Heart right ventricle (tissue), 16 donors: ENCODE measurements at places on chromosomes 4 and X. TPM values are rescaled to one million over a fixed set of nuclear protein-coding genes. Genes with fewer than 3 reads are reported as not detected.

DGAT2L6 gene
- total RNA-seq: not detected

CFAP97 gene
- total RNA-seq: 10.6 TPM

PNMA6A gene
- total RNA-seq: 4.5 TPM

PDE6B gene
- total RNA-seq: 2.5 TPM

DCAF4L1 gene
- total RNA-seq: 0.17 TPM

ABLIM2 gene
- 20.0 TPM for total RNA-seq

ETNPPL gene
- total RNA-seq: 18.4 TPM

SPARCL1 gene
- 435 TPM for total RNA-seq

TMEM156 gene
- not detected for total RNA-seq

MGST2 gene
- total RNA-seq: 115 TPM

HPGD gene
- 1.2 TPM for total RNA-seq

CXorf49 gene
- total RNA-seq: not detected

GDPD2 gene
- not detected for total RNA-seq

ATP2B3 gene
- not detected for total RNA-seq

F9 gene
- not detected for total RNA-seq

PCDH7 gene
- total RNA-seq: 164 TPM

NLRP2B gene
- not detected for total RNA-seq

DNA sequence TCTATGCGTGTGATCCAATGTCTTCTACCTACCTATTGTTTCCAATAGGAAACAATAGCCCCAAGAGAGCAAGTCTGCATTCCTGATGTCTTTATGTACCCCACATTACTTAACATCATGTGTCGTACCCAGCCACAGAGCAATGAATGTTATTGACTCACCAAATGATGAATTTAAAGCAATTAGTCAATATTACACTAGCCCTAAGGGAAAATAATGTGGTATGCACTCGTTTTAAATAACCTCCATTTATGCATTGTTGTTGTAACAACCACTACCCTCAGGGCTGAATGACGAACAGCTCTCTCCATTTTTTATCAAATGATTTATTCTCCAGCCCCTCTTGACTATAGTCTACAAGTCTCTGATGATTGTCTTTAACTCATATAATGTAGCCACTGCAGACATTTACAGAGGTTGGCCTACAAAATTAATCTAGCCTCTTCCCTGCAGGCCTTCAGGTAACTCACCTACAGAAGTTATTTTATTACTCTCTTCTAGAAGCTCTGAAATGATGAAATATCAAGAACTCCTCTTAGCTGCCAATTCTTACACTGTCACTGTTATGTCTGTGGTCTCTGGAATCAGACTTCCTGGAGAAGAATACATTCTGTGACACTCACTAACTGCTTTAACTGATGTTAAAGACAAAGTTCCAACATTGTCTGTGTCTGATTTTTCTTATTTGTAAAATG, 601.7 kb upstream of the GRIA3 start:
- no peak overlapping the region for H3K27ac ChIP-seq
- DNase-seq: no peak
- H3K27me3 ChIP-seq: no peaks in the 10 kb centered on the region
- no peaks in the 10 kb centered on the region for H3K36me3 ChIP-seq

- H3K27me3 ChIP-seq: no peaks in the 10 kb centered on the region
- DNase-seq: no peak
- no peaks in the 10 kb centered on the region for H3K36me3 ChIP-seq
- H3K4me3 ChIP-seq: no peak overlapping the region
- H3K27ac ChIP-seq: no peak overlapping the region
- H3K4me1 ChIP-seq: no peaks in the 10 kb centered on the region
Measured at GRCh38 chrX:32448945-32449344, 762.4 kb downstream of the DMD start.

DNA sequence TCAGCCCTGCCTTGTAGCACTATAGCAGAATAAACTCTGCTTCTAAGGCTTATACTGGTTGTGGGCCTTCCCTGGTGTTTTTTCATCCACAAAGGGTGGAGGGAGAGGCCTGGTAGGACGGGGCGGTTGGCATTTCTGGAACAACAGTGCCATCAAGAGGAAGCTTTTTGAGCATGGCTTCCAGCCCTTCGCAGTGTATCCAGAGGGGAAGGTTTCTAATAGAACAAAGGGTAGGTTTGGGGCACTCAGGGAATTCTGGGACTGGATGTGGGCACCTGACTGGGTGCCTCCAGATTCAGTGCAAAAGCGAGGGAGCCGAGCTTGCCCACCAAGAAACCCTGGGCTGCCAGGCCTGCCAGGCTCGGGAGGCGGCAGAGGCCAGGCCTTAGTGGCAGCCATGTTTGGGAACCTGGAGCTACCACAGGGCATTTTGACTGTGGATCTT, 229.6 kb upstream of the AGTR2 start:
- peak; percentile 51 for DNase-seq
- H3K4me1 ChIP-seq: peaks cover 3% of the 10 kb centered on the region
- H3K36me3 ChIP-seq: no peaks in the 10 kb centered on the region
- H3K4me3 ChIP-seq: no peak overlapping the region

- DNase-seq: peak; percentile 5
- H3K36me3 ChIP-seq: no peaks in the 10 kb centered on the region
- H3K27me3 ChIP-seq: no peaks in the 10 kb centered on the region
- peaks cover 3% of the 10 kb centered on the region for H3K4me1 ChIP-seq
- H3K27ac ChIP-seq: peak overlapping the region; percentile 60
- H3K4me3 ChIP-seq: peak overlapping the region; percentile 54
Measured at GRCh38 chrX:48003367-48003757, 427 bp downstream of the ZNF182 start.

GRCh38 chrX:1164322-1165288, 47.8 kb downstream of the CRLF2 start:
- no peaks in the 10 kb centered on the region for H3K36me3 ChIP-seq
- no peak overlapping the region for H3K4me3 ChIP-seq
- DNase-seq: no peak
- no peaks in the 10 kb centered on the region for H3K4me1 ChIP-seq
- H3K27me3 ChIP-seq: peaks cover 11% of the 10 kb centered on the region
- no peak overlapping the region for H3K27ac ChIP-seq

GRCh38 chrX:20143111-20143510, 1.5 kb upstream of the EIF1AX start:
- DNase-seq: no peak
- no peak overlapping the region for H3K4me3 ChIP-seq
- no peak overlapping the region for H3K27ac ChIP-seq
- no peaks in the 10 kb centered on the region for H3K27me3 ChIP-seq
- H3K4me1 ChIP-seq: peaks cover 19% of the 10 kb centered on the region

DNA sequence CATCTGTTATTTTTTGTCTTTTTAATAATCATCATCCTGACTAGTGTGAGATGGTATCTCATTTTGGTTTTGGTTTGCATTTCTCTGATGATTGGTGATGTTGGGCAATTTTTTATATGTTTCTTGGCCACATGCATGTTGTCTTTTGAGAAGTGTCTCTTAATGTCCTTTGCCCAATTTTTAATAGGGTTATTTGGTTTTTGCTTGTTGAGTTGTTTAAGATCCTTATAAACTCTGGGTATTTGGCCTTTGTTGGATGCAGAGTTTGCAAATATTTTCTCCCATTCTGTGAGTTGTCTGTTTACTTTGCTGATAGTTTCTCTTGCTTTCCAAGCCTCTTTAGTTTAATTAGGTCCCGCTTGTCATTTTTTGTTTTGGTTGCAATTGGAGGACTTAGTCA, 152.1 kb upstream of the MED14 start:
- H3K4me1 ChIP-seq: no peaks in the 10 kb centered on the region
- DNase-seq: no peak
- no peaks in the 10 kb centered on the region for H3K36me3 ChIP-seq
- H3K27me3 ChIP-seq: no peaks in the 10 kb centered on the region
- H3K4me3 ChIP-seq: no peak overlapping the region

DNA sequence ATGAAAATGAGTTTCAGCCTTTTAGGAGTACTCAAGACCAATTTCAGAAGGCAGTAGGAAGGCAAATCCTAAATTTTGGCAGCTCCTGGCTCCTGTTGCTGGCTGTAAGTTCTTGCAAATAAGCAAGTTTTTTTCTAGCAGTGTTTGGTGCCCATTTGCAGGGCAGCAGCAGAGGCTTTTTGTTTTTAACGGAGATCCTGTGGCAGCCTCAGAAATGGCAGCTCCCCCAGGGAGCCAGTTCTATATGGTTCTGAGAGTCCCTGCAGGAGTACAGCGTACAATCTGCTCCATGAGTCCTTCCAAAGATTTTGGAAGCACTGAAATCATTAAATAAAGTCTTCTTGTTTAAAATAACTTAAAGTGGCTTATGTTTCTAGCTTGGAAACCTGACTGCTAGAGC, 171.9 kb downstream of the NDST4 start:
- no peak overlapping the region for H3K4me3 ChIP-seq
- H3K27ac ChIP-seq: no peak overlapping the region
- no peak for DNase-seq
- no peaks in the 10 kb centered on the region for H3K36me3 ChIP-seq
- no peaks in the 10 kb centered on the region for H3K27me3 ChIP-seq

DNA sequence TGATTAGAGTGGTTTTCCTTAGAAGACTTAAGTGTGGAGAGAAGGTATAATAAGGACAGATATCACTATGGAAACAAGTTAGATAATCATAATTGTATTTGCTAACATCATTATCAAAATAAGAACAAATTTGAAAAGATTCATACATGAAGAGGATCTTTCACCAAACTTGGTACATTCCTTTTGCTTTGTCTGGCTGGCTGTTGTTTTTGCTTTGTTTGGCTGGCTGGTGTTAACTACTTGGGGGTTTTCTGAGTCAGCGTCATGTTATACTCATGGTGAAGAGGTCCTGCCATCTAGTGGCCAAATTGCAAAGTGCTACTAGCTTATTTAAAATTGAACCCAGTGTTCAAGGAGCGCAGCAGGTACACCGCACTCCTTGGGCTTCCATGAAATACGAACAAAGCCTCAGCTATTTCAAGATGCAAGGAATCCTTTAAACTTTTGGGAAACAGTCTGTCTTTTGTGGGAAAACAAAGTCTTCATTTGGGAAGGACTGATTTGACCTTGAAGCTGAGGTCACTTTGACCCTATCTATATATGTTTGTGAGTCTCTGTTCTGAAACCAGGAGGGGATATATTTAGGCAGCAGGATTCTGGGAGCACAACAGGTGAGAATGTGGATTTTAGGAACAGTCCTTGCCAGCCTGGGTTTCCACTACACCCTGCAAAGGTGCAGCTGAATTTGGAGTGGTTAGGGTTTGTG, 129.7 kb downstream of the PLS3 start:
- no peaks in the 10 kb centered on the region for H3K4me1 ChIP-seq
- no peak for DNase-seq
- no peaks in the 10 kb centered on the region for H3K27me3 ChIP-seq
- no peak overlapping the region for H3K27ac ChIP-seq
- H3K36me3 ChIP-seq: no peaks in the 10 kb centered on the region

GRCh38 chrX:31440546-31440945, 368.7 kb upstream of the FTHL17 start:
- H3K4me3 ChIP-seq: no peak overlapping the region
- H3K4me1 ChIP-seq: no peaks in the 10 kb centered on the region
- H3K27me3 ChIP-seq: no peaks in the 10 kb centered on the region
- DNase-seq: no peak

DNA sequence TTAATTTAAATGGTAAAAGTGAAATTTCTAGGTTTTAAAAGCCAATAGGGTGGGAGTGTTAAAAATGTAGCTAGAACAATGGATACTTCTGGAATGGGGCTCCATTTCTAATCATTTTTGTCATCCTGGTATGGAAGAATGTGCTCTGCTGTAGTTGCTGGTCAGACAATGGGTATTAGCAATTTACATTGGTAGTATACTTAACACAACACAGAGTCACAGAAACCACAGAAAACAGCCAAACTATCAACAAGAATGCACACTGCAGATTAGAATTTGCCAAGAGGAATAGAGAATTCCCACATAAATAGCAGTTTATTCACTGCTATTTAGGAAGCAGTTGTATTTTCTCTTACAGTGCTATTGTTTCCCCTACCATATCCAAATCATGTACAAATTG, 319.6 kb downstream of the PPP3CA start:
- no peak overlapping the region for H3K27ac ChIP-seq
- no peak overlapping the region for H3K4me3 ChIP-seq
- no peaks in the 10 kb centered on the region for H3K27me3 ChIP-seq
- DNase-seq: no peak
- H3K4me1 ChIP-seq: no peaks in the 10 kb centered on the region

GRCh38 chr4:6728320-6729029, 12.5 kb downstream of the BLOC1S4 start:
- no peak overlapping the region for H3K4me3 ChIP-seq
- no peaks in the 10 kb centered on the region for H3K36me3 ChIP-seq

DNA sequence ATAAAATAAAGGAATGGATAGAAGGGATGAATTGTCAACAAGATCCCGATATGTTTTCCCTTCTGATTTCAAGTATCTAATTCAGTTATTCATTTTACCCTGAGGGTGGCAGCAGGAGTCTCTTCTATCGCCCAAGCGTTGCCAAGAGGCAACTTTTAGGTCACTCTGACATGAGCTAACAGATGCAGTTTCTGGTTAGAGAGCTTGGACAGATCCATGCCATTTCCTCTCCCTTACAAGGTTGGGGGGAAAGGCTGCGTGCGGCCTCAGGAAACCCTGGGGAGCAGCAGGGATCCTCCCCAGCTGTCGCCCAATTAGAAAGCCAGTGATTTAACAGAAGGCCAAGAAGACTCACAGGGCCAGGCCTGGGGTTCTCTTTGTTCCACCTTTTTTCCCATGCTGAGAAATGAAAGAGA, 35.3 kb upstream of the WAS start:
- H3K4me3 ChIP-seq: no peak overlapping the region
- no peak overlapping the region for H3K27ac ChIP-seq
- H3K27me3 ChIP-seq: peaks cover 7% of the 10 kb centered on the region
- no peaks in the 10 kb centered on the region for H3K4me1 ChIP-seq
- DNase-seq: peak; percentile 10

- no peaks in the 10 kb centered on the region for H3K36me3 ChIP-seq
- H3K4me3 ChIP-seq: no peak overlapping the region
- no peak for DNase-seq
- H3K27ac ChIP-seq: no peak overlapping the region
- H3K27me3 ChIP-seq: no peaks in the 10 kb centered on the region
- no peaks in the 10 kb centered on the region for H3K4me1 ChIP-seq
Measured at GRCh38 chrX:33923262-33923661, 208.9 kb downstream of the FAM47A start.

GRCh38 chr4:15078682-15079642, 76.7 kb downstream of the CPEB2 start:
- H3K36me3 ChIP-seq: no peaks in the 10 kb centered on the region
- no peak overlapping the region for H3K27ac ChIP-seq
- no peak for DNase-seq

GRCh38 chrX:291411-291901, 10.3 kb downstream of the PLCXD1 start:
- DNase-seq: no peak
- H3K27me3 ChIP-seq: no peaks in the 10 kb centered on the region
- H3K4me3 ChIP-seq: no peak overlapping the region
- peaks cover 42% of the 10 kb centered on the region for H3K36me3 ChIP-seq
- H3K27ac ChIP-seq: no peak overlapping the region

GRCh38 chr4:162681212-162681611, 485.5 kb downstream of the NAF1 start:
- H3K27me3 ChIP-seq: no peaks in the 10 kb centered on the region
- H3K27ac ChIP-seq: no peak overlapping the region

DNA sequence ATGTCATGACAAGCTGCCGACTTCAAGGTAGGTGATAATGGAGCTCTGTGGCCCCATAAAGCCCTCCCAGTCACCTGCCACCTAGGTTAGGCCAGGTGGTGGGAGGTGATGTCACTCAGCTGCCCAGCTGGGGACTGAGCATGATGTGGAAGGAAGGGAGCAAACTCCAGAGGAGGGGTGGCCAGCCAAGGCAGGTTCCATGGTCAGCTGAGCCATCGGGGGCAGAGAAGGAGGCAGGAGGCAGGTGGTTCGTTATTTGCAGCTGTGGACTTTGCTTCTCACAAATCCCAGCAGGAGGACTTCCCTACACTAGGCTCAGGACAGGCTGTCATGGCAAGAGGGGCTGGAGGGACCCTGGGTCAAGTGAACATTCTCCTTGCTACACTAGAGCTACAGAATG, 2.1 kb downstream of the CCDC120 start:
- no peaks in the 10 kb centered on the region for H3K27me3 ChIP-seq
- H3K4me3 ChIP-seq: no peak overlapping the region
- no peaks in the 10 kb centered on the region for H3K4me1 ChIP-seq
- H3K27ac ChIP-seq: no peak overlapping the region
